ENCODE measurements at places on chromosomes 2 and 18.

DNA sequence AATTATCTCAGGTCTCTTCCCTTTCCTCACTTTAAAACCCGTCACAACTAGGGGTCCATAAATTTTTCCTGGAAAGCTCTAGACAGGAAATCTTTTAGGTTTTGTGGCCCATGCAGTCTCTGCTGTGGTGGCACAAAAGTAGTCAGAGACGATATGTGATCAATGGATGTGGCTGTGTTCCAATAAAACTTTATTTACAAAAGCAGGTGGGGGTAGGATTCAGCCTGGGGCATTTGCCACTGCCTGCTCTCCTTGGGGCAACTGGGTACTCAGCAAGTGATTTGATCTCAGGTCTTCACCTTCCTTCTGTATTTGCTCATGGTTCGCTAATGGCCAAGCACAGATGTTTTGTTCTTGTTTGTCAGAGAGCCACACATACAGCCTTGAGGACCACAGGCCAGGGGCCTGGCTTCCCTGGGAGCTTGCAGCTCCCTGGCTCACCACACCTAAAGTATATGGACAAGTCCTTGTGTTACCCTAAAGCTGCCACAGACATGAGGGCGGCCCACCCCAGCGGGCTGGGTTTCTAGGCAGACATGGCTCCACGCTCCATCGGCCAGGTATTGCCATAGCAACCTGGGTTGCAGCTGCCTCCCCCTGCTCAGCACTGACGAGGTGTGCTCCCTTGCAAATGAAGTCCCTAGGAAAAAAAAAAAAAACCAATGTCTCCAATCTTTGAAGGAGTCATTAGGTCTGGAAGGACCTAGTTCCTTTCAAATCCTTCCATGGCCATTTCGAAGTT lies 89.7 kb upstream of the YWHAQ start:
- peak; percentile 98 for DNase-seq

GRCh38 chr2:183592271-183592670 lies 468.0 kb downstream of the NUP35 start:
- DNase-seq = peak; percentile 37

GRCh38 chr2:177078855-177079254 lies 133.7 kb upstream of the HNRNPA3 start:
- DNase-seq = no peak

- DNase-seq = no peak
These were observed 395.2 kb downstream of the BCL11A start for GRCh38 chr2:60158262-60158661.

All from NCI-H2171 treated with DMSO at 0.1 percent for 48 hours (cell line).